Smooth muscle cell of the pulmonary artery (primary cell): ENCODE measurements at places on chromosomes 2 and 18. TPM values are rescaled to one million over a fixed set of nuclear protein-coding genes. Genes with fewer than 3 reads are reported as not detected.

Gene DOCK10
- 18.3 and 37.3 TPM in 2 replicates for total RNA-seq

Gene WDR12
- total RNA-seq = 18.2 and 22.4 TPM in 2 replicates

Gene RESP18
- not detected in 2 replicates for total RNA-seq

Gene LCT
- under 0.01 and 0.03 TPM in 2 replicates for total RNA-seq

Gene EML6
- total RNA-seq = 1.2 and 1.3 TPM in 2 replicates

Gene IRS1
- total RNA-seq = 20.7 and 24.5 TPM in 2 replicates

Gene CD28
- total RNA-seq = not detected in 2 replicates

Gene AQP4
- total RNA-seq = not detected in 2 replicates

Gene IL37
- total RNA-seq = not detected in 2 replicates

Gene TUBA4B
- total RNA-seq = not detected in 2 replicates

Gene NT5DC4
- 0.33 TPM in 1 of 2 replicates, not detected in the other for total RNA-seq

Gene XRCC5
- 180 TPM in 2 replicates for total RNA-seq

Gene ACOXL
- not detected in 2 replicates for total RNA-seq

Gene SALL3
- 0.52 TPM in 1 of 2 replicates, not detected in the other for total RNA-seq

Gene TGFBRAP1
- 22.0 and 31.3 TPM in 2 replicates for total RNA-seq

Gene RMDN2
- 3.4 and 6.4 TPM in 2 replicates for total RNA-seq
